ENCODE measurements at places on chromosomes 2 and 18.

GRCh38 chr2:237474931-237475703 lies 11.9 kb upstream of the MLPH start:
- peak; percentile 86 for DNase-seq

GRCh38 chr2:9400268-9401058 lies 22.9 kb downstream of the ITGB1BP1 start:
- DNase-seq = no peak

DNA sequence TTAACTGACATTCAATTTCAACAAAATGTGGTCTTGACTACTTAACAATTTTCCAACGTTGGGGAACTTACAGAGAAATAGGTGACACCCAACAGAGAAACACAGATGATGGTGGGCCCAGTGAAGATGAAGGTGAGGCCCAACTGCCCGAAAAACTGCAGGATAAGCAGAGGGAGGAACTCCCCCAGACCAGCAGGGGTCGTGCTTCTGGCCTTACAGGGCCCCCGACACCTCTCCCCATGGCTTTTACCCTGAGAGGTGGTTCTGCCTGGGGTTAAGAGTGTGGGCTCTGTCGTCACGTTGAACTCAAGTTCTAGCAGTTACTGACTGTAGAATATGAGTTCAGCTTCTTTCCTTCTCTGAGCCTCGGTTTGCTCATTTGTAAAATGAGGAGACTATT lies 119.5 kb upstream of the SMIM21 start:
- DNase-seq = no peak

GRCh38 chr2:62928015-62928414 lies 122.6 kb upstream of the OTX1 start:
- no peak for DNase-seq

- DNase-seq = no peak
Observed at GRCh38 chr2:85951351-85952067, 62.7 kb upstream of the ST3GAL5 start.

DNA sequence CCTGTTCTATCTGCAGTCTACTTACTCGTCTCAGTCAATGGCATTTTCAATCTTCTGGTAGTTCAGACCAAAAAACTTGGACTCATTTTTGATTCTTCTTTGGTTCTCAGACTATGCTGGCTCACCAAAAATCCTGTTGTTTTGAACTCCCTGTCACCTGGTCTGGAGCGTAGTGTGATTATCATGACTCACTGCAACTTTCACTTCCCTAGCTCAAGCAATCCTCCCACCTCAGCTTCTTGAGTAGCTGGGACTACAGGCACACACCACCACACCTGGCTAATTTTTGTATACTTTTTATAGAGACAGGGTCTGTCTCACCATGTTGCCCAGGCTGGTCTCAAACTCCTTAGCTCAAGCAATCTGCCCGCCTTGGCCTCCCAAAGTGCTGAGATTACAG lies 163.3 kb upstream of the CDH7 start:
- no peak for DNase-seq

DNA sequence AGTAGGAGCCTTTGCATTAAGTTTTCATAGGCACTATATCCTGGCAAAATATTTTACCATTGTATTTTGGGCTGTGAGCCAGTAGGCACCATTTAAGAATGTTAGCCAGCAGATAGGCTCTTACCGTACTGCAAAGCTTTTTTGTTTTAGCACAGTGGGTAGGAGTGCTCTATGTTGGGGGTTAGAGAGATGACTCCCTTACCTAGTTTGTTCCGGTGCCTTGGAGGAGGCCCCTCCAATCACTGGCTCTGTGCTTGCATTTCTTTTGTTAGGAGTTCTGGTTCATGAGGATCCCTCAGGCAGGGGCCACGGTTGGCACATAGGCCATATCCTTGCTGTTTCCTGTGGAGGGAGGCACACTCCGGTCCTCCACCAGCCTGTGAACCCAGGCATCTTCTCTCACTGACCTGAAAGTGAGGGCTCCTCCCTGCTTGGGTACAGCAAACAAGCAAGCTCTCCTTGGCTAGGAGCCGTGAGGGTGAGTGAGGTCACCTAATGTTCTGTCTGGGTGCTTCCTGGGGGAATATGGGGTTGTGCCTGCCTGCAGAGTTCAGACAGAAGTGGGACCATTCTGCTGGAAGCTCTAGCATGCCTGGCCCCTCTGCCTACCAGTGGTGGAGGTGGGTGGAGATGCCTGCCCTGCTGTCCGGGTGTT lies 29.8 kb downstream of the LTBP1 start:
- no peak for DNase-seq

DNA sequence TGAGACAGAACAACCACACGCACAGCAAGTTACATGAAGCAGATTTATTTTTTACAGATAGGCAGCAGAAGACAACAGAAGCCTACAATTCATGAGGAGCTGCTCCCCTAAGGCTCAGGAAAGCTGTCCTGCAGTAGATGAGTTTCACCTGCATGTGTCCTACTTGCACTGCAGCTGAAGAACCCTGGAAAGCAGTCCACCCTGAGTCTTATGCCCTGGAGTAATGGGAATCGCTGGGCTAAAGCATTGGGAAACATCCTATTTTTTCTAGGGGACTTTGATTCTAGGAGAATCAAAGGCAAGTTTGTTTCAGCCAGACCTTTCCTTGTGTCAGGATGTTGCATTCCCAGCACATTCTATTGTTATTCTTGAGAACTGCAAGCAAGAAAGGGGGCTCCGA lies 304.8 kb downstream of the LRATD1 start:
- no peak for DNase-seq

GRCh38 chr2:129233166-129233565 lies 746.3 kb upstream of the RAB6C start:
- DNase-seq = no peak

- no peak for DNase-seq
Observed at GRCh38 chr2:64915510-64915900, 73.7 kb upstream of the SLC1A4 start.

- no peak for DNase-seq
Observed at GRCh38 chr18:61141691-61142090, 191.5 kb upstream of the CDH20 start.

- no peak for DNase-seq
Observed at GRCh38 chr18:35662293-35663062, 80.9 kb downstream of the GALNT1 start.

DNA sequence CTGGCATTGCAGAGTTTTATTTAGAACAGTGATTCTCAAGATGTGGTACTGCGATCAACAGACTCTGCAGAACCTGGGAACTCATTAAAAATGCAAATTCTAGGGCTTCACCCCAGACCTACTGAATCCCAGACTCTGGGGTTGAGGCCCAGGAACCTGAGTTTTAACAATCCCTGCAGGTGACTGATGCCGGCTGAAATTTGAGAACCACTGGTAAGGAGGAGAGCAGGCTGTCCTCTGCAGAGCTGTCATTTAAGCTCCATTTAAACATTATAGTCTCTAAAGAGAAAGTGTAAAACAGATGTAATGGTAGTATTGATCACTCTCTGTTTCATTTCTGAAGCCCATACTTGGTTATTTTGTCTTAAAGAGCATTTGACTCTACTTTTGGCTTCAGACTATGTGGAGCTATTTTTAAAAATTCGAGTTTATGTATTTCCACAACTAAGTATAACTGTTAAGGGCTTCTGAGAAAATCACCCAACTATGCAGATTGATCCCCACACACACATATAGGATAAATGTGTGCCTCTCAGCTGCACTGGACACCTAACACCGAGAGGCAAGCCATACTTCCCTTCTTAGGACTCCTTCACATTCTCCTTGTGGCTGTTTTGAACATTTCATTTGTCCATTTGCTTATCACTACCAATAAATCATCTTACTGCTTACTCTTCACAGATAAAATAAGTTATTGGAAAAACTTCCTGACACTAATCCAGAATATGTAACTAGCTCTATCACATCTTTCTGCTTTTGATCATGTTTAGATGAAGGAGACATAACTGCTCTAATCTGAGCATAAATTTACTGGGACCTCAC lies 487.5 kb downstream of the DLGAP1 start:
- no peak for DNase-seq
